HL-60 (cell line): ENCODE measurements at places on chromosomes 6 and 20.
A peak's percentile ranks its signal among the peaks of the same experiment; 100 is the strongest.

DNA sequence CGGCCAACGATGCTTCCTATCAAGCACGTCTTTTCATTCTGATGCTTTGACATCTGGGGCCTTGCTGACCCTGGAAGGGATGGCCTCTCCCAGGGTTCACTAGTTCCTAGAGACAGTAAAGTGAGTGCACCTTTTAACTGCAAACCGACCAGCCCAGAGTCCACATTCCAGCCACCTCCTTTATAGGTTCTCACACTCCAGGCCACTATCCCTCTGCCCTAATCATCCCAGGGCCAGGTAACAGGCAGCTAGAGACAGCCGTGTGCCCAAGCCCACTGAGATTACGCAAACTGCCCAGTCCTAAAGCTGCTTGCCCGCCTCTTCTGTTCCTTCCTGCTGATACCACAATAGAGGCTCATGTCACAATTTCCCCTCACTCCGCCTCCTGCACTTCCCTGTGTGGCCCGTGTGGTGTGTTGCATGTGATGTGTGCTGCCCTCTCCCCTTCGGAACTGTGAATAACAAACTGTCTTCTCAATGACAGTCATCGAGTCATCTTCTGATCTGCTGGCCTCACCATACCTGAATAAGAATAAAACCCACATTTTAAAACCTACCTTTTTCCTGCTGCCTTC, 123.7 kb upstream of the EXOC2 start:
- peak; percentile 82 for DNase-seq

DNA sequence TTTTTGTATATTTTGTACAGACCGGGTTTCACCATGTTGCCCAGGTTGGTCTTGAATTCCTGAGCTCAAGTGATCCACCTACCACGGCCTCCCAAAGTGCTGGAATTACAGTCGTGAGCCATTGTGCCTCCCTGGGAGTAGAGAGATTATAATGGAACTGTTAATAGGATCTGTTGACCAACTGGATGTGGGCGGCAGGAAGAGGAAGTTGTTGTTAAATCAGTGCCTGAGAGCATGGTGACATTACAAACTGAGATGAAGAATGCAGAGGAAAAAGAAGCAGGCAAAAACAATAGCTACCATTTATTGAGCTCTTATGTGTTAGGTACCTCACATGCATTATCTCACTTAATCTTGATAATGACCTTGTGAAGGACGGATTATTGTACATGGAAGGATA, 9.2 kb upstream of the L3MBTL3 start:
- DNase-seq, result peak; percentile 6

DNA sequence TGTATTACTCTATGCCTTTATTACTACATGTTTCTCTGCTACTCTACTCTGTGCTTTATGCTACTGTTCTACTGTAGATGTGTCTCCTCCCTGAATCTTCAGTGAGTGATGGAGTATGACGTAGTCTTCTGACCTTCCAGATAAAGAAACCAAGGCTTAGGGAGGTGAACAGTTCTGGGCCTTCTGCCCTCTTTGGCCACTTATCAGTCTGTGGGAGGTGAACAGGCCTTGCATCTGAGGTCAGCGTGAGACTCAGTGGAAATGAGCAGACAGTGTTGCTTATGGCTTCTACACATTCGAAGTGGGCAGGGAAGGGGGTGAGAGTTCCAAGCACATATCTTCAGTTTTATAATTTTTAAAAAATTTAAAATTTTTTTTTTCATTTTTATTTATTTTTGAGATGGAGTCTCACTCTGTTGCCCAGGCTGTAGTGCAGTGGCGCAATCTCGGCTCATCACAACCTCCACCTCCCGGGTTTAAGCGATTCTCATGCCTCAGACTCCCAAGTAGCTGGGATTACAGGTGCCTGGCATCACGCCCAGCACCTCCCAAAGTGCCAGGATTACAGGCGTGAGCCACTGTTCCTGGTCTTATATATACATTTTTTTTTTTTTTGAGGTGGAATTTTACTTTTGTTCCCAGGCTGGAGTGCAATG, 24.2 kb downstream of the MYBL2 start:
- DNase-seq, result no peak

GRCh38 chr20:53738039-53738944, 144.7 kb upstream of the ZNF217 start:
- DNase-seq, result no peak

GRCh38 chr20:18276821-18277220, 11.5 kb upstream of the ZNF133 start:
- DNase-seq, result peak; percentile 70

GRCh38 chr6:31878222-31878621, 575 bp downstream of the SLC44A4 start:
- DNase-seq, result no peak

GRCh38 chr6:101380897-101381630, 12.4 kb upstream of the GRIK2 start:
- DNase-seq, result no peak

GRCh38 chr6:456358-456867, 64.9 kb downstream of the IRF4 start:
- no peak for DNase-seq

- DNase-seq, result no peak
These were observed 389.8 kb downstream of the GRIK2 start for GRCh38 chr6:101783287-101783686.

GRCh38 chr20:17430125-17430950, 100.8 kb downstream of the BFSP1 start:
- no peak for DNase-seq

- DNase-seq, result no peak
These were observed 3.7 kb downstream of the POU3F2 start for GRCh38 chr6:98838032-98838431.

DNA sequence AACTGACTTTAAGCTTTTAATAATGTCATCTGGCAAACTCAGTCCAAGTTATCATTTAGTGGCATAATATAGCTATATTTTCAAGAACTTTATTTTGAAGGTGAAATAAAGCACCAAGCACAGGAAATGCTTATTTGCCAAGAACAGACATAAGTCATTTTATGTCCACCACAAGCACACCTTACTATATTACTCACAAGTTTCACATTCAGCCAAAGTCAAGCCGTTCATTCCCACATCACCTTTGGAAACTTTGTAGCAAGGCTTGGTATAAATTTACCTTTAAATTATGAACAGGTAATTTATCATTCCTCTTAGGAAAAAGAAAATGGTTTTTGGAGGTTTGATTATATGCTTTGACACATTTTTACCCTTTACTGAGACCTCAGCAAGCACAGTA, 236.8 kb upstream of the FKBP1C start:
- no peak for DNase-seq

DNA sequence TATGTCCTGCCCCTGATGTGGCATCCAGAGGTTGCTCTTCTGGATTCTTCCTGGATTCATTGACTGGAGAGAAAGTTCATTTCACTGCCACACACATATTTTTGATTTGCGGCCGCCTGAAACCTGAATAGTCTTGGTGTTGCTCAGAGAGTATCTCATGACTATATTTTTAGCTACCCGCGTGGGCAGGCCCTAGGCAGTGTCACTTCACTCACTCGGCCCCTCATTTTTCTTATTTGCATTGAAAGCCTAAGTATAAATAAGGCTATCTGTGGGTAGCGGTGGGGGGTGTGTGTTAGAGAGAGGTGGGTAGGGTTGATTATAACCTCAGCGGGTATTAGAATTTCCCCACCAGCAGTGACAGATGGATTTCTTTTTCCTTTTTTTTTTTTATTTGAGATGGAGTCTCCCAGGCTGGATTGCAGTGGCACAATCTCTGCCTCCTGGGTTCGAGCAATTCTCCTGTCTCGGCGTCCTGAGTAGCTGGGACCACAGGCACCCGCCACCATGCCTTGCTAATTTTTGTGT, 113.5 kb downstream of the JARID2 start:
- DNase-seq, result no peak

DNA sequence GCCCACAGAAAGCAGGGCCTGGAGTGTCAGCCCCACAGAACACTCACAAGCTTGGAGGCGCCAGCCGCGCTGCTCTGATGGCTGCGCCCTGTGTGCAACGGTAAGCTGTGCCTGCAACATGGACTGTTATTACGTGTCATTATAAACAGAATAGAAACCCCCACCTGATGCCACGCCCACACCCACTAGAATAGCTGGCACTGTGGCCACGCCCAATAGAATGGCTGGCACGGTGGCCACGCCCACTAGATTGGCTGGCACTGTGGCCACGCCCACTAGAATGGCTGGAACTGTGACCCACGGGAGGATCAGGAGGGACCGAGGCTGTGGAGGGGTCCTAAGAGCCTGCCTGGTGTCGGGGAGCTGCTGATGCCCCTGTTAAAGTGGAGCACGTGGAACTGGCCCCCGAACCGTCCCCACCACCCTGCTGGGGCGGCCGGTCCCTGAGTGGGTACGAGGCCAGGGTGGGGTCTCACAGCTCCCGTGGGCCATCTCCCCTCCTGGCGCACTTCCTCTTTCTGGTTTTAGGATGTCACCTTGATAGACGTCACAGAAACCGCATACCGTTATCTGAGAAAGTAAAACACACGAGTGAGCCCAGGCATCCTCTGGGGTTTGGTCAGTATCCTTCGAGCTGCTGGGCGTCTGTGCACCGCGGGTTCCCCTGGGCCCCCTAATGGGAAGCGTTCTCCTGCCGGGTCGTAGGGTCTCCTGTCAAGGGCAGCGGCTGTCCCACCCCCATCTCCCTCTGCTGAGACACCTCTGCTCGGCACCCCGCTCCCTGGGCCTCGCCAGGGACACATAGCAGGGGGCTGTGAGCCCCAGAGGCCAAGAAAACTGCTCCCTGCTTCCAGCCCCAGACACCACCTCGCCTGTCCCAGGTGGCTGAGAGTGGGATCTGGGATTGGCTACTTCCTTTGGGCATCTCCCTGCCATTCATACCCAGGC, 25.4 kb downstream of the SLC17A9 start:
- DNase-seq, result no peak

GRCh38 chr6:1603708-1604107, 6.0 kb upstream of the FOXC1 start:
- no peak for DNase-seq

- DNase-seq, result no peak
These were observed 101.9 kb downstream of the FIG4 start for GRCh38 chr6:109793021-109793420.

GRCh38 chr6:125596020-125596419, 153.4 kb upstream of the HEY2 start:
- DNase-seq, result no peak
